H1 (cell line): ENCODE measurements at places on chromosomes 11 and 22.
A peak's percentile ranks its signal among the peaks of the same experiment; 100 is the strongest.

- H3K4me1 ChIP-seq, result no peaks in the 10 kb centered on the region; the same call in 1 of the 2 replicates
- no peak overlapping the region for H3K27ac ChIP-seq
- H3K27me3 ChIP-seq, result no peaks in the 10 kb centered on the region
- H3K36me3 ChIP-seq, result no peaks in the 10 kb centered on the region
- no peak overlapping the region for H3K4me3 ChIP-seq
- DNase-seq, result no peak
Measured at GRCh38 chr11:14376920-14377319, 17.9 kb upstream of the RRAS2 start.

DNA sequence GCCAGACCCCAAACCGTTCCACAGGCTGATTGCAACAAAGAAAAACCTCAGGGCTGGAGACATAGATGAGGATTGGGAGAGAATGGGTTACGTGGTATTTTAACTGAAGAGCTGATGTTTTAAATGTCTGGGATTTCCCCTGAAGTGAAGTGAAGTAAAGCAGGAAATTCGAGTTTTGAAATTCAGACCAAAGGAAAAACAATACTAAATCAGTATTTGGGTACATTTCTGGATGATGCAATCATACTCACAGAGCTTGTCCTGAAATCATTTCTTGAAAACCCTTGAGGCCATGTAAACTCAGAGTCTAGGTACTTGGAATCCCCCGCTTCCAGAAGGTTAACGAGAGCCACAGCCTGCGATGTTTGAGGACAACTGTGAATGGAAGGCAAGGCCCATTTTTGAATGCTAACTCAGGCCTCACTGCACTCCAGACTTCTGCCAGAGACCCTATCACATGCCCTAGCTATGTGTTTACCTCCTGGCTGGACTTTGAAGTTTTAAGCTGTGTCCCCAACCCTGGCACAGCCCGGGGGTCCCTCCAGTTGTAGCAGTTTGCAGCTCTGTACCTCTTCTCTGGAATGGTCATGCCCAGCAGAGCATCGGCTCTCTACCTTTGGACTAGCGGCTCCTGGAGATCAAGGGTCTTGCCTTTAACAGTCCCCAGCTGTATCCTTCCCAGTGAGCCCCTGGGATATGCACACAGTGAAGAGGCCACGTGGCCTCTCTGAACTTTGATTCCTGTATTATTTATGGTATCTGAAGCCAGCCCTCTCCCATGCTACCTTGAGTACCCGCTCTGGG, 5.4 kb upstream of the FTH1 start:
- H3K4me3 ChIP-seq, result no peak overlapping the region
- no peaks in the 10 kb centered on the region for H3K36me3 ChIP-seq
- no peaks in the 10 kb centered on the region; the same call in 1 of the 2 replicates for H3K27me3 ChIP-seq
- H3K27ac ChIP-seq, result no peak overlapping the region
- DNase-seq, result no peak
- peaks cover 9% of the 10 kb centered on the region for H3K4me1 ChIP-seq

GRCh38 chr11:134476435-134477021, 64.5 kb upstream of the B3GAT1 start:
- 0 out of 2 replicates have a peak, but pooled peaks cover 4% of the 10 kb centered on the region for H3K27me3 ChIP-seq
- no peaks in the 10 kb centered on the region for H3K36me3 ChIP-seq
- DNase-seq, result peak; percentile 78
- peaks cover 5% of the 10 kb centered on the region for H3K4me1 ChIP-seq
- H3K4me3 ChIP-seq, result no peak overlapping the region

DNA sequence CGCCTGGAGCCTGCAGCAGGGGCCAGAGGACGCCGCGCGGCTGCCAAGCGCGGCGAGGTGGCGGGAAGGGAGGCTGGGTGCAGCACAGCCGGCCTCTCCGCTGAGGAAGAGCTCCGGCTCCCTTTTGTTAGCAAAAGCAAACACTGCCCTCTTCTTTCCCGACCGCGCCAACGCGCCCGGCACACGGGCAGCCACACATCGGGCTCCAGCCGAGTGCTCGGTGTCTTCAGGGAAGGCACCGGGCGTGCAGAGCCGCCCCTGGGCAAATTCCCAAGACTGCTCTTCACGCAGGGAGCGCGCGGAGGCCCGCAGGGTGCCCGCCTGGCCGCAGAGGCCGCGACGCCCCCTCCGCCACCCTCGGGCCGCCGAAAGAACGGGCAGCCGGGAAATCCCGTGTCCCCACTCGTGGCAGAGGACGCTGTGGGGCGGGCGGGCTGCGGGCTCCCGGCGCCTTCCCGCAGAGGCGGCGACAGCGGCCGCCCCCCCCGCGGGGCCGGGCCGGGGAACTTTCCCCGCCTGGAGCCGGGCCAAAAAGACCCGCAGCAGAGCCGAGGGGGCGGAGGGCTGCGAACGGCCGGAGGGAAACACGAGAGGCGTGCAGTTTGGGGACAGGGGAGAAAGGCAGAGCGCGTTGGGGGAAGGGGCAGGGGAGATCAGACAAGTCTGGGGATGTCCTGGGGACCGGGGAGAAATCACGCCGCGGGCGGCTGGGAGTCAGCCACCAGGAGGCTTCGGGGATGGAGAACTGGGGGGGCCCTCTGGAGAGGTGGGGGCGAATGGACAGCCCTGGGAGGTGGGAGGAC, 931 bp downstream of the CADM1 start:
- peaks cover 33% of the 10 kb centered on the region for H3K27me3 ChIP-seq
- peaks cover 18% of the 10 kb centered on the region for H3K4me1 ChIP-seq
- H3K36me3 ChIP-seq, result no peaks in the 10 kb centered on the region
- no peak overlapping the region for H3K27ac ChIP-seq

- H3K27me3 ChIP-seq, result no peaks in the 10 kb centered on the region
- no peak overlapping the region for H3K4me3 ChIP-seq
- H3K36me3 ChIP-seq, result no peaks in the 10 kb centered on the region
- peak; percentile 48 for DNase-seq
Measured at GRCh38 chr11:60563553-60564235, 48.5 kb downstream of the MS4A13 start.

- DNase-seq, result no peak
- H3K27me3 ChIP-seq, result no peaks in the 10 kb centered on the region
- no peaks in the 10 kb centered on the region for H3K36me3 ChIP-seq
- H3K27ac ChIP-seq, result no peak overlapping the region
- no peak overlapping the region for H3K4me3 ChIP-seq
Measured at GRCh38 chr11:119700536-119701346, 28.3 kb downstream of the NECTIN1 start.

- no peaks in the 10 kb centered on the region for H3K36me3 ChIP-seq
- no peak overlapping the region for H3K4me3 ChIP-seq
- H3K4me1 ChIP-seq, result no peaks in the 10 kb centered on the region
- no peak for DNase-seq
- H3K27ac ChIP-seq, result no peak overlapping the region
Measured at GRCh38 chr11:122138744-122139594, 23.0 kb upstream of the BLID start.
